ENCODE measurements at places on chromosomes 11 and 22.

DNA sequence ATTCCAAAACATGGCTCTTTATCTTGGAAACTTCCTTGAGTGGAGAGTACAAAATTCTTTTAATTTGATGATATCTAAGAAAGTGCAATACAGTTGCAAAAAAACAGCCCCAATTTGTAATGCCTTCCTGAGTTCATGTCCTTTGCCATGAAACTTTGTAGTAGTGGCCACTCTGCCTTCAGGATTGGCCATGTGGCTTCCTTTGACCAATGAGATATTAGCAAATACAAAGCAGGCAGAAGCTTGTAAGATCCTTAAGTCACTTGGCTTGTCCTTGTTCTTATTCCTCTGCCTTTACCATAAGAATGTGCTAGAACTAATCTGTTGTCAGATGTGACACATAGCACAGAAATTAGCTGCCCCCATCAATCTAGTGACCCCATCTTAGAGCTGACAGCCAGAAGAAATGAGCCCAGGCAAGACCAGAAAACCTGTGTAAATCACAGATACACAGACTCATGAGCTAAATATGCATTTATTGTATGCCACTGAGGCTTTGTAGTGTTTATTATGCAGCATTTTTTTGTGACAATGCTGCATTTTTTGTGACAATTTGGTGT, 29.8 kb upstream of the BLID start:
- no peak for DNase-seq

DNA sequence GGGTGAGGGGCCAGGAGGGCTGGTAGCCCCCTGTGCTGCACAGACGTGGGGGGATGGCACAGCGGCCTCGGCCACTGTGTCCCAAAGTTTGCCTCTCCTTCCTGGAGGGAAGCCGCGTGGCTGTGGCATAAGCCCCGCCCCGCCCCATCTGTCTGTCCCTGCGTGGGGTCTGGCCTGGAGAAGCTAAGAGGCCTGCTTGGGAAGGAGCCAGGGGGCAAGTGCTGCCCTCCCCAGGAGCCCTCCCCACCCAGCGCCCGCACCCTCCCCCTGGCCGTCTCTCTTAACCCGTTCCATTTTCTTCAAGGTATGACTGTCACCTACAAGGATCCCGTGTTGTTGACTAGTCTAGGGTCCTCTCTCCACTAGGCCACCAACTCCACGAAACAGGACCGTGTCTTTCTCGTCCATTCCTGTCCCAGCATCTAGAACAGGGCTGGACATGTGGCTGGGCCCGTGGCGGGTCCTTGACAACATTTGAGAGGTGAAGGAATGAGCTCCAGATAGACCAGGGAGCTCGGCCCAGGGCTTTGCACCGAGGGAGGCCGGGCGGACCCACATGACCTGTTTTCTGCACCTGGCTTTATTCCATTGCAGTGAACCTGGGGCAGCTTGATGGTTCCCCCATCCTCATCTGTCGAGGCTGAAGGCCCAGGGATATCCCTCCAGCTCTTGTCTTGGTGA, 428.0 kb downstream of the TBC1D22A start:
- DNase-seq: no peak

- DNase-seq: peak; percentile 53
These were observed 2.1 kb downstream of the FXYD6 start for GRCh38 chr11:117874253-117874909.

DNA sequence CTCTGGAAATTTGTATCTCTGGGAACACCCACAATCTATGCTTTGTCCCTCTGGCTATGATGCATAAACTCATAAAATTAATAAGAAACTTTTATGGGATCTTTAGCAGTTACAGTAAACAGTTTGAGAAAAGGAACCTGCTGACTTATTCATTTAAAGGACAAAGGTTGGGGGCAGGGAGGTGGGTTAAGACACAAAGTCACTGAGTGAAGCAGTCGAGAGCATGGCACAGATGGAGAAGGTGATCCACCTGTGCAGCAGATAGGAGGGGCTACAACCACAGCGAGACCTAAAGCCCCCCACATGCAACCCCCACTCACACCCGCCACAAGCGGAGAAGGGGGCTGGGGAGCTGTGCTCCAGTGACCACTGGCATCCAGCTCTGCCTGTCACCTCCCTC, 45.0 kb downstream of the SMCO4 start:
- no peak for DNase-seq

- DNase-seq: peak; percentile 21
These were observed 60.8 kb upstream of the CCDC179 start for GRCh38 chr11:22920939-22921565.

Data from WTC11 (cell line).